ENCODE measurements at places on chromosomes 5 and 9. TPM values are rescaled to one million over a fixed set of nuclear protein-coding genes. Genes with fewer than 3 reads are reported as not detected.

DNA sequence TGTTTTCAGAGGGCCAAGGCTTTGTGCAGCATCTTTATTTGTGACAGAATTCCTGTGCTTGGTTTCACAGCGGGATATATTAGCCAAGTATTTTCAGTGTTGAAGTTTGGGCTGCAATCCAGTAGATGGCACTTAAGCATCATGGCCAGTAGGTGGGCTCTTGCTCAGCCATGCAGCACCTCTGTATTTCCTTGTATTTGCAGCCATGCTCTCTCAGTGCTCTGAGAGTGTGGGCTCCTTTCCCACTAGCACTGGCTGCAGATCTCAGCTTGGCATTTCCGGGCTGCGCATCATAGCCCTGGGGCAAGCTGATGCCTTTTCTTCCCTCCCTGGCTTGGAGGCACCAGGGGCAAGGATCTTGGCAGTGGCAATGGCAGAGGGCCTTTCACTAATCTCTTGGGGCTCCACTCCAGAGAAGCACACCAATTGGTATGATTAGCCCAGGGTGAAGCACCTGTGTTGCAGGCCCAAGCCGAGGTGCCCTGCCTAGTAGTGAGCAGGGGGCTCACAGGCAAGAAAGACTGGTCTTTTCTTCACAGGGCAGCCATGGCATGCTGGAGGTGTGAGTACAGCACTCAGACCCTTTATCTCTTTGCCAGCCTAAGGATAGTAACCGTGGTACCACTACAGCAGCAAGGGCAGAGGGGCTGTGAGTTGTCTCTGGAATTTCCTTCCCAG lies 48.3 kb downstream of the SLCO6A1 start:
- H3K27ac ChIP-seq, result no peak overlapping the region
- peaks cover 2% of the 10 kb centered on the region for H3K4me1 ChIP-seq
- H3K36me3 ChIP-seq, result no peaks in the 10 kb centered on the region
- no peak overlapping the region for H3K4me3 ChIP-seq

DNA sequence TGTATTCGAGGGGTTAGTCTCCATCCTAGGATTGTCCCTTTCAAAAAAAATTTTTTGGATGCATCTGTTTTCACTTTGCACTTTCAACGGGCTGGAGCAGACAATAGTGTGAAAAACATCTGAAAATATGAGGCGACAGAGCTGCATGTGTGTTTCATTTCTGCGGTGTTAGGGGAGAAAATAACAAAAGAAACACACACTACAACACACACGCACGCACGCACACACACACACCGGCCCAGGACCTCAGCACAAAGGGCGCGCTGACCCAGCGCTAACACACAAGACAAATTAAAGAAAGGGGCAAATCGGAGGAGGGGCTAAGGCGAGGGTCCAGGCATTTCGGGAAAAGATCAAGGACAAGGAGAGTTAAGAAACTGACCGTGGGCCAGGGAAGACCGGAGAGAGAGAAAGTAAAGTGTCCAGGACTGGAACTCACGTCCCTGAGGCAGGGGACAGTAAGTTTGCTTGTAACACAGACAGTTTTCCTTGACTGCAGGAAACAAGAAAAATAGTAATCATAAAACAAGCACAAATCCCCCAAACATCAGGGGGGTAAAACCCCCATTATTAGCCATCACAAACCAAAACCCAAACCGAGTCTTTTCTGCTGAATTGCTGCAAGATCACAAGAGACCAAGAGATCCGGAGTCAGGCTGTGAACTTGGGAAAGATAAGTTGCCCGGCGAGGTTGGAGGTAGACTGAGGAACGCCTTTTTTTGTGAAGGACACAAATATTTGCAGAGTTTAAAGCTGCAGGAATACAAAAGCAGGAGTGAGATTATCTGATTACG lies 302.1 kb downstream of the PARP8 start:
- peaks cover 61% of the 10 kb centered on the region for H3K4me1 ChIP-seq
- H3K27me3 ChIP-seq, result peaks cover 71% of the 10 kb centered on the region
- no peak overlapping the region for H3K27ac ChIP-seq
- DNase-seq, result no peak
- H3K36me3 ChIP-seq, result peaks cover 3% of the 10 kb centered on the region

- H3K36me3 ChIP-seq, result no peaks in the 10 kb centered on the region
- H3K27ac ChIP-seq, result no peak overlapping the region
- no peak overlapping the region for H3K4me3 ChIP-seq
- H3K4me1 ChIP-seq, result no peaks in the 10 kb centered on the region
- H3K27me3 ChIP-seq, result no peaks in the 10 kb centered on the region
Observed at GRCh38 chr9:16331031-16331430, 539.4 kb downstream of the BNC2 start.

GRCh38 chr5:73596705-73597328 lies 29.2 kb upstream of the ARHGEF28 start:
- DNase-seq, result no peak
- no peak overlapping the region for H3K4me3 ChIP-seq
- peaks cover 3% of the 10 kb centered on the region for H3K27me3 ChIP-seq
- no peaks in the 10 kb centered on the region for H3K4me1 ChIP-seq
- H3K27ac ChIP-seq, result no peak overlapping the region

- H3K27ac ChIP-seq, result no peak within 1 kb of the TSS
- no peaks in the 10 kb centered on the region for H3K27me3 ChIP-seq
- H3K36me3 ChIP-seq, result no peaks in the 10 kb centered on the region
- peaks cover 38% of the 10 kb centered on the region for H3K4me1 ChIP-seq
- DNase-seq, result peak; percentile 15
Observed at GRCh38 chr5:132060501-132061161, at the start of gene IL3. TSS of gene IL3 (plus strand) at chr5:132060655. CDS start at chr5:132060707, 52 bp downstream.

DNA sequence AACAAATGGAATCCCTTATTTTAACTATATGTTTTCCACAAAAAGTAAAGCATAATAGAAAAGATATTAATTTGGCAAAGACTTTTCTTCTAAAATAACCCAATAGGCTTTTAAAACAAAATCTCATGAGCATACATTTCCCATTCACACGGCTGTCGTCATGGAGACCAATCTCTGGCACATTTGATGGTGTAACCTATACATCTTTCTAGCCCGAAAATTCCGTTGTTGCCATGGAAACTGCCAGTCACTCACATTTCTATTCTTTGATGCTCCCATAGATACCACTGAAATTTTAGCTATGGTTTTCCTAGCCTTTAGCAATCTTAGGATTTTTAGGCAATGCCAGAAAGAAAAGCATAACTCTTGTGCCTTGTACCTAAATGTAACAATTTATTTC lies 262.9 kb upstream of the TRPM3 start:
- peaks cover 8% of the 10 kb centered on the region for H3K27me3 ChIP-seq
- H3K27ac ChIP-seq, result no peak overlapping the region
- no peak overlapping the region for H3K4me3 ChIP-seq
- H3K4me1 ChIP-seq, result no peaks in the 10 kb centered on the region

DNA sequence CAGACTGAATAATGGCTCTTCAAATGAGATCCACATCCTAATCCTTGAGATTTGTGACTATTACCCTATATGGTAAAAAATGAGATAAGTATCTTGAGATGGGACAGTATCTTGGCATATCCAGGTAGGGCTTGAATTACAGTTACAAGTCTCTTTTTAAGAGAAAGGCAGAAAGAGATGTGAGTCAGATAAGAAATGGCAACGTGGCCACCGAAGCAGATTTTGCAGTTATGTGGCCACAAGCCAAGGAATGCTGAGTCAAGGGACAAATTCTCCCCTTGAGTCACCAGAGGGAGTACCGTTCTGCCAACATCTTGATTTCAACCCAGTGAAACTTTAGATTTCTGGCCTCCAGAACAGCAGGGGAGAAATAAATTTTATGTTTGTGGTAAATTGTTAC lies 1983.0 kb upstream of the C9orf72 start:
- no peaks in the 10 kb centered on the region for H3K4me1 ChIP-seq
- DNase-seq, result no peak
- H3K27me3 ChIP-seq, result no peaks in the 10 kb centered on the region
- no peak overlapping the region for H3K4me3 ChIP-seq
- no peak overlapping the region for H3K27ac ChIP-seq
- no peaks in the 10 kb centered on the region for H3K36me3 ChIP-seq

GRCh38 chr5:148807851-148808250 lies 18.6 kb upstream of the ADRB2 start:
- no peaks in the 10 kb centered on the region for H3K27me3 ChIP-seq
- DNase-seq, result no peak
- peak overlapping the region; percentile 4 for H3K4me3 ChIP-seq
- H3K4me1 ChIP-seq, result peaks cover 40% of the 10 kb centered on the region
- H3K27ac ChIP-seq, result peak overlapping the region; percentile 77

DNA sequence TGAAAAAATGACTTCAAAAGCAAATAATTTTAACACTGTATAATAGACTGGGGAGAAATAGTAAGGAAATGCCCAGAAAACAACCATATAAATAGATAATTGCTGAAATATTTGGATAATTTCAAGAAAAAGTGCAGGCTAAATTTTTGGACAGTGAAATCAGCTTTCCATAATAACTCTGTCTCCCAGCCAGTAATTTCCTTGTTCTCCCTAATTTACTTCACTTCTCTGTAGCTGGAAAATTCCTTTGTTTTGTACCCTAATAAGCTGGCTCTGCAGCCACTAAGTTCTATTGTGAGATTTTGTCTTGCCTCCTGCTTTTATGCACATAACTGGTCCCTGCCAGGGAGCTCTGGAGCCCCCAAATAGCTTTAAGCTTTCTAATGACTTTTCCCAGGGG lies 27.7 kb downstream of the PRDM6 start:
- no peak overlapping the region for H3K27ac ChIP-seq
- no peaks in the 10 kb centered on the region for H3K36me3 ChIP-seq
- no peaks in the 10 kb centered on the region for H3K4me1 ChIP-seq
- no peak for DNase-seq

GRCh38 chr9:122580360-122580759 lies 2.8 kb downstream of the OR1L8 start:
- no peaks in the 10 kb centered on the region for H3K27me3 ChIP-seq
- H3K4me1 ChIP-seq, result no peaks in the 10 kb centered on the region
- H3K27ac ChIP-seq, result no peak overlapping the region
- no peak overlapping the region for H3K4me3 ChIP-seq

- peaks cover 37% of the 10 kb centered on the region for H3K4me1 ChIP-seq
- DNase-seq, result no peak
- H3K36me3 ChIP-seq, result peaks cover 41% of the 10 kb centered on the region
- no peak overlapping the region for H3K27ac ChIP-seq
- no peak overlapping the region for H3K4me3 ChIP-seq
Observed at GRCh38 chr5:88663793-88664216, 219.2 kb downstream of the MEF2C start.

- no peaks in the 10 kb centered on the region for H3K4me1 ChIP-seq
- no peak overlapping the region for H3K27ac ChIP-seq
- no peak overlapping the region for H3K4me3 ChIP-seq
- no peaks in the 10 kb centered on the region for H3K36me3 ChIP-seq
- H3K27me3 ChIP-seq, result peaks cover 4% of the 10 kb centered on the region
- DNase-seq, result no peak
Observed at GRCh38 chr5:139867581-139867980, 72.0 kb downstream of the PSD2 start.

GRCh38 chr5:173926359-173926758 lies 38.2 kb downstream of the CPEB4 start:
- no peaks in the 10 kb centered on the region for H3K27me3 ChIP-seq
- no peak overlapping the region for H3K4me3 ChIP-seq
- no peak for DNase-seq
- H3K27ac ChIP-seq, result no peak overlapping the region
- peaks cover 32% of the 10 kb centered on the region for H3K4me1 ChIP-seq

DNA sequence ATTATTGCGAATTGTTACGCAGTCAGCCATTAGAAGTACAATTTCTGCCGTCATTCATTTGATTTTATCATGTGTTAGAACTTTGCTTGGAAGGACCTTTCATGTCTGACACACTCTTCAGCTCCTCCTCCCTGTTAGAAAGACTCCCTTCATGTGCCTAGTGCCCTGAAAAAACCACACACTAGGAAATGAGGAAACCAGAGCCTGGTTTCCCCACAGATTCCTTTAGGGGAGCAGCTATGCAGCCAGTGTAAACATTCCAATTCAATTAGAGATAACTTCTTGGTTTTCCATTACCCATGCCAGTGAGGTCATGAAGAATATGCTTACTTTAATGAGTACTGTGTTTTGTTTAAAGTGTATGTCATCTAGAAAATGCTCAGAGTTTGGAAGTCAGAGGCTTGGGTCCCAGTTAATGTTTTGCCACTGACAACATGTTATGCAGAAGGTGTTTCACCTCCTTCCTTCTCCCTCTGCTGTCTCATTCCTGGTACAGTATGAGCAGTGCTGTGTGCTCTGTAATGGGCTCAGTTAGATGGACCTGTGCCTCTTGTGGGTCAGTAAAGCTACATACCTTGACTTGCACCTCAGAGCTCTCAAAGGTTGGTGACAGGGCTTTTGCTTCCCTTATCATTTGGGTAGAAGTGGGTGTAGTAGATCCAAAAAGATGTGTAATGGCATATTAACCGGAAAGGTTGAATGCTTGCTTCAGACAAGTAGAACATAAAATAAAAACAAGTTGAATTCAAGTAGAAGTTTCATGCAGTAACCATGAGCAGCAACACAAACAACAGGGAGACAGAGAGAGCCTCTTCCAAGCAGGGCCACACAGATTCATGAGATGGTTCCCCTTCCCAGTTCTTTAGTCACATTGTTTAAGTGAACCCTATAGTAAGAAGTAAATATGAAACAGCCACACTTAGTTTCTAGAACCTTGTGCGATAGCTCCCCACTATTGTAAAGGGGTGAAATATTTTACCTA lies 52.6 kb upstream of the TNFAIP8 start:
- peak overlapping the region; percentile 82 for H3K4me3 ChIP-seq
- H3K27me3 ChIP-seq, result no peaks in the 10 kb centered on the region
- peaks cover 19% of the 10 kb centered on the region for H3K36me3 ChIP-seq
- H3K27ac ChIP-seq, result peak overlapping the region; percentile 85
- no peak for DNase-seq

- no peaks in the 10 kb centered on the region for H3K4me1 ChIP-seq
- H3K27me3 ChIP-seq, result no peaks in the 10 kb centered on the region
- H3K27ac ChIP-seq, result no peak overlapping the region
- no peaks in the 10 kb centered on the region for H3K36me3 ChIP-seq
Observed at GRCh38 chr9:133945977-133946753, 46.0 kb downstream of the VAV2 start.

GRCh38 chr9:133477992-133478850 lies 678 bp downstream of the SLC2A6 start:
- H3K27ac ChIP-seq, result peak overlapping the region; percentile 86
- H3K4me3 ChIP-seq, result peak overlapping the region; percentile 64
- DNase-seq, result peak; percentile 62
- peaks cover 6% of the 10 kb centered on the region for H3K36me3 ChIP-seq

DNA sequence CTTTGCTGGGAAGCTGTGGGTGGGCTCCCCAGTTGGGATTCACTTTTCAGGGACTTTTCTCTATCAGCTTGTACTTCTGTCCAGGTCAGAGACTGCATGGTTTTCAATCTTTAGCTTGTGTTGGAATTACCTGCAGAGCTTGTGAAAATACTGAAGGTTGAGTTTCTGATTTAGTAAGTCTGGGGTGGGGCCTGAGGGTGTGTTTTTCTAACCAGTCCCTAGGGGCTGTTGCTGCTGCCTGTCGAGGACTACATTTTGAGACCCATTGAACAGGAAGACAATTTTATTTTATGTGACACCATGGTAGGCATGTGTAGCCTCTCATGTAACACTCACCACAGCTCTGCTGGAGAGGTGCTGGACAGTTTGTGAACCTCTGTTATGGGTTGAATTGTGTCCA lies 14.7 kb upstream of the MLANA start:
- no peak overlapping the region for H3K4me3 ChIP-seq
- H3K36me3 ChIP-seq, result no peaks in the 10 kb centered on the region
- no peak overlapping the region for H3K27ac ChIP-seq
- peaks cover 15% of the 10 kb centered on the region for H3K4me1 ChIP-seq

The IFNK gene
- total RNA-seq, result not detected

The SLC45A2 gene
- total RNA-seq, result not detected

The PCDHA8 gene
- total RNA-seq, result not detected

The LMNB1 gene
- 27.7 TPM for total RNA-seq

The FAM151B gene
- total RNA-seq, result 0.82 TPM

The ITK gene
- total RNA-seq, result 490 TPM

The PCAT7 gene
- total RNA-seq, result not detected

The AQP7 gene
- total RNA-seq, result 0.71 TPM

The SLC6A19 gene
- total RNA-seq, result not detected

The NTNG2 gene
- total RNA-seq, result 8.5 TPM
